ENCODE measurements at places on chromosomes 4 and X.

DNA sequence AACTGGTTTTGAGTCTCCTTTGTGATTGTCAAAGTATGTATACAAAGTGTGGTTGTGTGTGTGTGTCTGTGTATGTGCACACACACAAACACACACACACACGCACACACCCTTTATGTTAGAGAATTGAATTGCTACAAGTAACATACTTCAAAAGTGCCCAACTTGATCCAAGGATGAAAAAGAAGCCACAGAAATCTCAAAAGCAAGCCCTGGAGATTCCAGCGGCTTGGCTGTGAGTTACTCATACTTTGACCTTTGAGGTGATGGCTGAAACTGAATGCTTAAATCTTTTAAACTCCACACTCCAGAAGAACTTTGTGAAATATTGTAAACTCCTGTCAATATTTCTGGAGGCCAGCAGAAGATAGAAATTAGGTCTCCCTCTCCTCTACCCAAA, 168.4 kb upstream of the NRK start:
- peak; percentile 40 for DNase-seq

DNA sequence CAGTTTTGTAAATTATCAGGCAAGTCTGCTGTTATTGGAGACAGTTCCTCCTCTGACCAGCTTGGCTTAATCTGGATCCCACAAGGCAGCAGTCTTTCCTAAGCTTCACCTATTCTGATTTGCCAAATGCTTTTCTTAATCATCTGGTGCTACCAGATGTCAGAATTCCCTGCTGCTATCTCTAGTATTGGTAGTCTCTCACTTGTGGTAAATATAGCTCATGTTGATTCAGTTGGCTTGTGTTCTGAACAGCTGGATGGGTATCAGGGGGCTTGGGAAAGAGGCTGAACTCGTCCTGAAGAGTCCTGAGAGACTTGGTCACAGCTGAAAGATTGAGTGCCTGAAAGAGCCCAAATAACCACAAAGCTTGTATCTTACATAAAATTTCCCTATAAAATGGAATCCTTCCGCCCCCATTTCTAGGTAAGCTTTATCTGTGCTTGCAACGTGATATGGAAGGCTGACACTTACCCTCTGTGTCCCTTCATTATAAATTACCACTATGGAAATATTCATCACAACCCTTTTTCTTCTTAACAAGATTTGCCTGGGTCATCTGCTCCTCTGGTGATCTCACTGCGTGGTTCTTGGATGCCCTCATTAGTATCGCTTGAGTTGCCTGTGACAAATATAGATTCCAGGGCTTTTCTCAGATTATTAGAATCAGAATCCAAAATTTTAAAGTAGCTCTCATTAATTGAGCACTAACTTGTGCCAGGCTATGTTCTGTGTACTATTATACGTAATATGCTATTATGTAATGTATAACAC, 104.1 kb upstream of the GPRIN3 start:
- DNase-seq, result no peak

DNA sequence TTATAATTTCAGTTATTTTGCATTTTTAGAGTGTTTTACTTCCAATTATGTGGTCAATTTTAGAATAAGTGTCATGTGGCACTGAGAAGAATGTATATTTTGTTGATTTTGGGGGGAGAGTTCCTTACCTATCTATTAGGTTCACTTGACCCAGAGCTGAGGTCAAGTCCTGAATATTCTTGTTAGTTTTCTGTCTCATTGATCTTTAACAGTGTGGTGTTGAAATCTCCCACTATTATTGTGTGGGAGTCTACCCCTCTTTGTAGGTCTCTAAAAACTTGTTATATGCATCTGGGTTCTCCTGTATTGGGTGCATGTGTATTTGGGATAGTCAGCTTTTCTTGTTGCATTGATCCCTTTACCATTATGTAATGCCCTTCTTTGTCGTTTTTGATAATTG, 127.0 kb upstream of the ZDHHC15 start:
- no peak for DNase-seq

- DNase-seq, result no peak
These were observed 17.6 kb upstream of the BOD1L1 start for GRCh38 chr4:13645075-13645474.
